Muscle of arm (tissue), 14 donors: ENCODE measurements at places on chromosomes 16 and 17.

DNA sequence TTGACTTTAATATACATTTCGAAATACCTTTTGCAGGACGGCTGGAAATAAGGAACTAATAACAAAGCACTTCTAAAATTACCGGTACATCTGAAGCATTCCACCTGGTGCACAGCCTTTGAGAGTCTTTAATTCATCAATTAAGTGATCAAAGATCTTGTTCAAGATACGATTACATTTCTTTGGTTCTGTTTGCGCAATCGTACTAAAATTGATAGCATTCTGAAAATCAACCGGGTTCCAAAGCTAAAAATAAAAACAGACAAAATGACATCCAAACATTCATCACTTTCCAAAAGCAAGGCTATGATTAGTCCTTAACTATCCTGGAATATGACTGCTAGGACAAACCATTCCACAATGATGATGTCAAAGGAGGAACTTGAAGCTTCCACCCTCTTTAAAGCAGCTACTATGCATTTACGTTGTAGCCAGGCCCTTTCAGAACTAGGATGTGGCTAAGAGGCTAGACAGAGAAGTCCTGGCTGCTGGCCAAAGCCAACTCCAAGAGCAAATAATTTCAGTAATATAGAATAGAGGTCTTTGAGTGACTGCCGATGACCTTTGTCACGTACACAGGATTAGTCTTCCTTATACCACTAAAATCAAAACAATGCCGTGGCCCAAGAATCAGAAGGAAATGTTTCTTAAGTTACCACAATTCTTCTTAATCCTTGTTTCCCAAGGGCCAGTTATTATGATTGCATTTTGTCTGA, 299.8 kb upstream of the PSMD7 start:
- peak; percentile 7 for DNase-seq

GRCh38 chr16:22189473-22190080, 16.5 kb upstream of the EEF2K start:
- DNase-seq, result no peak

DNA sequence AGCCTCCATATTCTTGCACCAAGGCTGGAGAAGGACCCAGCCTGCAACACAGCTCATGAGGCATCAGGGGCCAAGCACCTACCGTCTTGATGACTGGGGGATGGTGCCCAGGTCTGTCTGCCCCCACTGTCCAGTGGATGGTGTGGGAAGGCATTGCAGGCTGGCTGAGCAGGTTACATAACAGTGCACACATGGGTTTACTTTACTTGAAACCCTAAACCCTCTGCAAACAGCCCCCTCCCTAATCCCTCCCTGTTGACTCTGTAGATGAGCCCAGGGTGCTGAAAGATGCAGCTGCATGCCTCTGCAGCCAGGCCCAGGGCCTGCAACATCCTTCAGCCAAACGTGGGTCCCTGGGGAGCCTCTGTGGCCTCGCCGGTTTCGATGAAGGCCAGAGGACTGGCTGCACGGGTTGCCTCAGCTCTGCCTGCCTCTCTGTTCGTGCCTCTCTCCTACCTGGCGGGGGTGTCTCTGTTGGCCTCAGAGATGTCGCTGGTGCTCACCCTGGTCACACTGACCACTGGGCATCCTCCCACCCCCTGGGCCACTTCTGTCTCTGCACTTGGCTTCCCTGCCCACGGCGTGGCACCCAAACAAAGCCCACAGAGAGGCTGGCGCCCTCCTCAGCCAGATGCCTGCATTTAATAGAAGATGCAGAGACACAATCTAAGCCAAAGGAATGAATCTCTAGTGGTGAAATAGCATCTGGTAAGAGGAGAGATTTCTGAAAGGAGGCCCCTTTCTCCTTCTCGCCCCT, 95.1 kb downstream of the METRNL start:
- DNase-seq, result peak; percentile 62

GRCh38 chr16:83574388-83574787, 233.4 kb upstream of the HSBP1 start:
- no peak for DNase-seq

GRCh38 chr17:59093702-59094231, 12.9 kb downstream of the TRIM37 start:
- peak; percentile 31 for DNase-seq

GRCh38 chr17:82043507-82043906, 6.0 kb upstream of the DCXR start:
- no peak for DNase-seq

DNA sequence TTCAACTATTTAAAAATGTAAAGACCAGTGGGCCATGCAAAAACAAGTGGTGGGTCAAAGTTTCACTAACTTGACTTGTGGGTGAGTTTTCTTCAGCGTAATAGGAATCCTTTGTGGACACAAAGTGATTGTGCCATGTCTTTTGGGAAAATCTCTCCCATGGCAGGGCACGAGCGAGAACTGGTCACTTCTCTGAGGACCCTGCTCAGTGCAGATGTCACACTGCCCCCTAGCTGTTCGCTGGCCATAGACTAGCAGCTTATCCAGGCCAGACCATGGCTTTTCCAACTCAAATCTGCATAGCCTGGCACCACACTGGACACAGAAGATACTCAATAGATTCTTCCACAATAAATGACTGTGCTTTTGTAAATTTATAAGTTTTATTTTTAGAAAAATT, 306.0 kb upstream of the CCL2 start:
- DNase-seq, result no peak

- no peak for DNase-seq
Observed at GRCh38 chr16:19382084-19382801, 35.4 kb upstream of the TMC5 start.

- DNase-seq, result no peak
Observed at GRCh38 chr17:73495641-73496040, 148.6 kb downstream of the SDK2 start.

- DNase-seq, result no peak
Observed at GRCh38 chr17:65533056-65533745, 28.2 kb downstream of the AXIN2 start.

- no peak for DNase-seq
Observed at GRCh38 chr17:34837876-34838478, 123.3 kb downstream of the CCT6B start.
